Stimulated activated CD4-positive, alpha-beta T cell treated with anti-CD3 and anti-CD28 coated beads, Interleukin-2, amount 100 ng/mL, for 48 hours (primary cell): ENCODE measurements at places on chromosomes 4 and X.
A peak's percentile ranks its signal among the peaks of the same experiment; 100 is the strongest.

DNA sequence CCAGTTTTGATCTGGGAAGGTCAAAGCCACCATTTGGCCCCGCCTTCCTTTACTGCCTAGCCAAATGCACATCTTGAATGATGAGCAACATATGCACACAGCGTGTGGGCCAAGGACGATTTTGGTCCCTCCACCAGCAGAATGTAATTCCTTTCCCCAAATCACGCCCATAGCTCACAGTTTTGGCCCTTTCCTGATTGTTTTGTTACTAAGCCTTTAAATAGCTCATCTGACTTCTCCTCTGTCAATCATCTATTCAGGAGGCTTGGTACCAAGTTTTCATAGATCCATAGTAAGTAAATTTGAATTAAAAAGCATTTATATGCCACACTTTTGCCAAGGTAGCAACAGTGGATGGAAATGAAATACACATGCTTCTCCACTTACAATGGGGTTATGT is 123.3 kb downstream of the NFKB1 start:
- DNase-seq = no peak

DNA sequence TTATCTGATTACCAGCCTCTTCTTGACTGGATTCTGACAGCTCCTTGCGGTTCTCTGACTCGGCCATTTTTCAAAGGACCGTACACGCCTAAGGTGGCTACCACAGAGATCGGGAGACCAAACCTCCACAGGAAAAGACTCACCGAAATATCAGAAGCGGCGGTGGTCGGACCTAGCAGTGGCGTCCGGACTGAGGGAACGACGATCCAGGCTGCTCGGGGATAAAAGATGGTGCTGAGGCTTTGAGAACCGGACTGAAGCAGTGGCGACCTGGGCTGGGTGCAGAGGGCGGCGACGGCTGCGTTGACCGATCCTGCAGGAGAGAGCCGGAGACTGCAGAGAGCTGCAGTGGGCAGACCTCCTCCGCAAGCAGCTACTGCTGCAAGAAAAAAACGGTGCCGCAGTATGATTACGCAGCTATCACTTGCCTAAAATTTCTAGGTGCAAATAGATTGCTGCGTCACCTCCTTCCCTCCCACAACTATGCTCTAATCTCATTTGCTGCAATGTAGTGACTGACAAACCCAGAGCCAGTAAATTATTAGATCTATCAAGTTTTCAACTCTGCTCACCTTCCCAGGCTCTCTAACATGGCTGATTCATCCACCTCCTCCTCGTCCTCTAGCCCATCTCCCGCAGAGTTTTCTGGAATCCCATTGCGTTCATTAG is at the start of gene NAP1L2:
NAP1L2 (minus strand) TSS at position 426 of the 669 bp plus-strand sequence; CDS start at position 67, 359 bp downstream.
- peak; percentile 6 for DNase-seq

DNA sequence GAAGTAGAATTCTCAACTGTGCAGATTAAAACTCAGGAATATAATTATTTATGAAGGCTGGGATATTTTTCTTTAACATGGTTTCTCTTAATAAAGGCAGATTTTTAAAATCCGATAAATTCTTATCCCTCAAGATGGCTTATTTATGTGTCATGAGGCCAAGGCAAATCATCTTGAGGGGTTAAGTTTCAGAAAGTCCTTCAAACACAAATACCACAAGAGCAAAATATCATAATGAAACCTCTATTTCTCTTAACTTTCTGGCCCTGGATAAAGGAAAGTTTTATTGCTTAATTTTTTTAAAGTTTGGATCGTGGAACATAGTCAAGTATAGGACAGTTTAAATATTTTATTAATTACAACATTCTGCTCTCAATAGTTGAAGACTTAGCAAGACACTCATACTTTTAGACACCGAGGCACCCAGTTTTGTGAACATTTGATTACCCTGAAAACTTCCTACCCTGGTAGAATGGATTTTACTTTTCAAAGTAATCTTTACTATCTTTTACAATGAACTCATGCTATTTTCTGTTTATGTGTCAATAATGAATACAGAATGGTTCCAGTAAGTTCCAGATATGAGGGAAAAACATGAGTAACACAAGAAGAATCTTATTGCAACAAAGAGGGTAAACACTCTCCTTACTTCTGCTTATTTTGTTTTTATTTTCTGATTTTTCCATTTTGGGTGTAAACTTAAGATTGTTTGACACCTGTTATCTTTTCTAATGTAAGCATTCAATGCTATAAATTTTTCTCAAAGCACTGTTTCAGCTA is 200.7 kb upstream of the IL15 start:
- DNase-seq = no peak

DNA sequence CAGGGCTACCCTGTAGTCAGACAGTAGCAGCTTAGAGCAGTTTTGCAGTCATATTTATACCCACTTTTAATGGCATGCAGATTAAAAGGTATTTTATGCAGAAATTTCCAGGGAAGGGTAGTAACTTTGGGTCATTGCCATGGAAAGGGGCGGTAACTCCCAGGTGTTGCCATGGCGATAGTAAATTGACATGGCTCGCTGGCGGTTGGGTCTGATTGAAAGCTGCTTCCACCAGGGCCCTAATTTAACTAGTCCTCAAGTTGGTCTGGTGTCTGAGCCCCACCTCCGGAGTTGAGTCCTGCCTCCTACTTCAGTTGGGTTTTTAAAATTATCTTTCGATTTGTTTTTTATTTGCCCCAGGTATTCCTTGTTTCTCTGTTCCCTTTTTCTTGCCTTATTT is 70.1 kb downstream of the NAA11 start:
- DNase-seq = no peak

DNA sequence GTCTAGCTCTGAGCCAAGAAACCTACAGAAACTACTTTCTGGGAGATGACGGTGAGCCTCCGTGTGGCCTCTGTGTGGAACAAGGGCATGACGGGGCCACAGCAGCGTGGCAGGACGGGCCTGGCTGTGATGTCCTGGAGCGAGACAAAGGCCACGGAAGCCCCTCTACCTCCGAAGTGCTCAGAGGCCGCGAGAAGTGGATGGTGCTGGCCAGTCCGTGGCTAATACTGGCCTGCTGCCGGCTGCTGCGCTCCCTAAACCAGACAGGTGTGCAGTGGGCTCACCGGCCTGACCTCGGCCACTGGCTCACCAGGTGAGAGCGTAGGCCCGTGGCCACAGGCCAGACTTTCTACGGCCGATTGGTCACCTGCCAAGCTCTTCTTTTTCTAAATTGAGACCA is 24.6 kb downstream of the PIGG start:
- no peak for DNase-seq

GRCh38 chrX:153643431-153644351 is 3.3 kb upstream of the DUSP9 start:
- DNase-seq = no peak

DNA sequence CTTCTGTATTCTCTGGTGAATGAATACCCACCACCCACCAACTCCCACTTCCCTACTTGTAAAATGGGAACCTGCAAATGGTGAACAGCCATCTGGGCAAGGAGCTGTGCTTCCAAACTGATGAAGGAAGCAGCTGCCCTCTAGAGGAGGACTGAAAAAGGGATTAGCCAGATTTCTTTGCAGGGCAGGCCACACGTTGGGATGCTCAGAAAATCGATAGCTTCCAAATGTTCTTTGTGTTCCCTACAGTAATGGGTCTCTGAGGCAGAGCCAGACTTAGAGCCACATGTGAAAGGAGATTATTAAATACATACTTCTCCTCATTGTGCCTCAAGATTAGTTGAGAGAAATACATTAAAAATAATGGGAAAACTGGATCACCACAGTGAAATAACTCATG is 39.3 kb upstream of the LPAR4 start:
- no peak for DNase-seq
